H4 (cell line): ENCODE measurements at places on chromosomes 12 and 14. TPM values are rescaled to one million over a fixed set of nuclear protein-coding genes. Genes with fewer than 3 reads are reported as not detected.

DNA sequence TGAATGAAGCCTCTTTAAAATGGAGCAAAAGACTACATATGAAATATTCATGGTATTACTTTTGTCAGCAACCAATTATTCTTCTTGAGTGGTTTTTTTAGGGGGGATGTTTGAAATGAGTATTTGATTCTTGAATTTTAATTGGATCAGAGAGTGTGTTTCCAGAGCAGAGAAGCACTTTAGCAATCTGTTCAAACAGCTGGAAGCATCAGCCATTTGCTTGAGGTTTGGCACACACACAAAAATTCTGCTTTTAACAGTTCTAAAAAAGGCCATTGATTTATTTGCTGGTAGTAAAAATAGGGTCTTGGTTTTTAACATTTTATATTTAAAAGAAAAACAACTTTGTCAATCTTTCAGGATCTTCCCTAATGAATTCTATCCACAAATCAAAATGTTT is 292.7 kb downstream of the LRFN5 start:
- peak; percentile 3 for DNase-seq

- DNase-seq, result no peak
Measured at GRCh38 chr12:45296046-45296586, 80.2 kb downstream of the ANO6 start.

PLEKHH1 gene
- 0.94 and 1.8 TPM in 2 replicates for total RNA-seq

DNA sequence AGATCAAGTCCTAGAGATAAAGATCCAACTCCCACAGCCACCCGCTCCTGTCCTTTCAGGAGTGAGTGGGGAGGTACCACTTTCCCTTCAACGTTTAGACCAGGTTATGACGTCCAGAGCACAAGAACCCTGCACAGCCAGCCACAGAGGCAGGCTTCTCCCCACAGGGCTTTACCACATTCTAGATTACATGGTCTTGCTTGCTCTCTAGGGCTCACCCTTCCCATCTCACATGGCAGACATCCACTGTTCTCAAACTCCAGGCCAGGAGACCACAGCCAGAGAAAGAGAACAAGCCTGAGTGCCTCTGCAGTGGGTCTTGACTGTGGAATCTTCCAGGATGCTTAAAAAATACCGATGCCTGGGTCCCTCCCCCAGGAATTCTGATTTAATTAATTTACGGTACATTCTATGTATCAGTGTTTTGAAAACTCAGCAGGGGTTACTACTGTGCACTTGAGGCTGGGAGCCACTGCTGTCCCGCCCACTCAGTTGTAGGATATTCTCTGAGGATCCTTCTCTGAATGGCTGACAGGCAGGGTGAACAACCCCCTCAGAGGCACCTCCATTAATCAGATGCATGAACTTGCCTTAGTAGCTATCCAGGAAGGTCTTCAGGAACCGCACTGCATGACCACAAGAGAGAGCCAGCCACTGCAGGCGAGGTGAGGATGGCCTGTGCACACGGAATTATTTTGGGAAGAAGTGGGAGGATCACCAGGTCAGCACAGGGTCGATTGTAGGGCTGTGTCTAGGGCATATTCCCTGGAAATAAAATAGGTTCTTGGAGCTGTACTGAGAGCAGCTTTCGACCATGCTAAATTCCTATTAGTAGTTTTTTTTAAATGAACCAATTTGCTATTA is 21.5 kb upstream of the SOCS2 start:
- no peak for DNase-seq

SLC5A8 gene
- total RNA-seq, result not detected in 2 replicates

GAPDH gene
- total RNA-seq, result 9,561 and 11,555 TPM in 2 replicates

- DNase-seq, result peak; percentile 30
Measured at GRCh38 chr14:86334355-86334754, 804.4 kb downstream of the FLRT2 start.

DNA sequence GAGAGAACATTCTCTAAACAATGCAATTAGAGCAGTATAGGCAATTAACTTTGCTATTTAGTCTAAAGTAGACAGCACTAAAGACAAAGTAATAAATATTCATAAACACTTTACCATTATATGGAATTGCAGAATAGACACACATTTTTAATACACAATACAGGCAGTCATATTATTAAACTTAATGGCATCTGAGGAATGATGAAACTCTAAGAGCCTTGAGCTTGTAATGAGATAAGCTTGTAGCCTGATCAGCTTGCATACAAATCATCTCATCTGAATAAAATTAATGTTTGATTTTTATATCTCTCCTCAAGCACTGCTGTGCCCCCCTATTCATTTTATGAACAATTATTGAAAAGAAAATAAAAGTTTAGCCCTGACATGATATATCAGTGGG is 107.6 kb downstream of the MGAT4C start:
- no peak for DNase-seq

DNA sequence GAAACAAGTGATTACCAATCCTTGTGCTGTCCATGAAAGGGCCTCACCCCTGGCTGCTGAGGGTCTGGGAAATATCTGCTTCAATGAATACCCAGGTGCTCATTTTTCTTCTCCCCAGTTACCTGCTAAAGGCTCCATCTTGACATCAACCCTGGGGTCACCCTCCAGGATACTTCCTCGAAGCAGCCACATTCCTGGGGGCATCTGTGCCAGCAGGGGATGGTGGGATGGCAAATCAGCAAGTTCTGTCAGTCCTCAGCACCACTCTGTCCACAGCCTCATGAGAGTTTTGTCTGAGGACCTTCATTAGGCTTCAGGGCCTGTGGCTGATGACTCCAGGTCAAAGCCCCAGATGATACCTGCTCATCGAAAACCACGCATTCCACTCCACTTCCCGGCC is 124.8 kb downstream of the ZFP36L1 start:
- no peak for DNase-seq

DNA sequence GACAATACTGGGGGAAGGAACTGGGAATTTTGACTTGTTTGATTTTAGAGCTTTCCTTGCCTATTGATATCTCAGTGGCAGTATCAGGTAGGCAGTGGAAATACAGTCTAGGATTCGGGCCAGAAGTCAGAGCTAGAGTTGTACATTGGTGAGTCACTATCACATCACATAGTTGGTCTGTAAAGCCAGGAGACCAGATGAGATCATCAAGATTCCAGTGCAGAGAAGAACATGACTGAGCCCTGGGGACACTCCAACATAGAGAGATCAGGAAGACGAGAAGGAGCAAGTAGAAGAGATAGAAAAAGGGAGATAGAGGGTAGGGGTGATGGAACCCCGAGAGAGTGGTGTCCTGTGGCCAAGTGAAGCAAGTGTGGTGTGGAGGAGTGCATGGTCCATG is 46.6 kb upstream of the NR1H4 start:
- peak; percentile 53 for DNase-seq

- no peak for DNase-seq
Measured at GRCh38 chr14:91368776-91369416, 48.7 kb downstream of the CCDC88C start.

DNA sequence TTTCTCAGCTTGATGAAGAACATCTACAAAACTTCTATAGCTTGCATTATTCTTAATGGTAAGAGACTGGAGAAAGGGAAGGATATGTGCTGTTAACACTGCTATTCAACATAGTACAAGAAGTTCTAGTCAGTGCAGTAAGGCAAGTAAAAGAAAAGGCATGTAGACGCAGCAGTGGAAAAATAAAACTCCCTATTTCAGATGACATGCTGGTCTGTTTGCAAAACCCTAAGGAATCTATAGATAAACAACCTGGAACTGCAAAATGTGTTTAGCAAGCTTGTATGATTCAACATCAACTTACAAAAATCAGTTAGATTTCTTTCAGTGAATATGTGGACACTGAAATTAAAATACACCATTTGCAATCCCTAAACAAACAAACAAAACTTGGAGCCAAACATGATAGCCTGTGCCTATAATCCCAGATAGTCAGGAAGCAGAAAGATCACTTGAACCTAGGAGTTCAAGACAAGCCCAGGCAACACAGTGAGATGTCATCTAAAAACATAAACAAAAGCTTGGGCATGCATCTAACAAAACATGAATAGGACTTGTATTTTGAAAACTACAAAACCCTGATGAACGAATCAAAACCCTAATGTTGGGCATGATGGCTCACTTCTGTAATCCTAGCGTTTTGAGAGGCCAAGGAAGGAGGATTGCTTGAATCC is 293.6 kb upstream of the RGS6 start:
- no peak for DNase-seq

DNA sequence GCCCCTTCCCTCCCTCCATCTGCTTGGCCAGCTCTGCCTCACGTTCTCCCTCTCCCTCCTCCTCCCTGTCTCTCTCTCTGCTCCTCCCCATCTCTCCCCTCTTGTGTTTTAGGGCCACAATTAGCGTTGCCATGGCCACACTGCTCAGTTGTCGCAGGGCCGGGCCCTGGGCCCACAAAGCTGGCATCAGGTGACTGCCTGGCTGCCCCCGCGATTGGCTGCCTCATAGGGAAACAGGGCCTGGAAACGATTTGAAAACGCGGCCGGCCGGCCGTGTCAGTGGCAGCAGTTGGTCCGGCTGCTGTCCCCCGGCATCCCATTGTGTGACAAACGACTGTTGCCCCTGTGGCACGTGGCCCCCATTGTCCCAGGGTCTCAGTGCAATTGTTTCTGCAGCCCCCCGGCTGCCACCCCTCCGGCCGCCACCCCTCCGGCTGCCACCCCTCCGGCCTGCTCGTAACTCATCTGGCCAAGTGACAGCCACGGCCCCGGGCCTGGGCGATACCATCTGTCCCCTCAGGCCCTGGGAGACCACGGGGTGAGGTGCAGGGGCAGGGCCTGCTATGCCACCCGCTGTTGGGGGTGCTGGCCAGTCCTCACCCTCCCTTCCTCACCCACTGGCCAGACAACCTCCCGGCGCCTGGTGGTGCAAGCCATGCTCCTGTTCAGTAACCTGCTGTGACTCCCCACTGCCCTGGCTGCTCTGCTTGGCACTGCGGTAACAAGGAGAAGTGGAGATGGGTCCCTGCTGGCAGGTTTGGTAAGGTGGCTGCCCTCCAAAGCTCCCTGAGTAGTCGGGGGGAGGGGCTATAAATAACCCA is 17.4 kb downstream of the FOXN4 start:
- DNase-seq, result no peak

DNA sequence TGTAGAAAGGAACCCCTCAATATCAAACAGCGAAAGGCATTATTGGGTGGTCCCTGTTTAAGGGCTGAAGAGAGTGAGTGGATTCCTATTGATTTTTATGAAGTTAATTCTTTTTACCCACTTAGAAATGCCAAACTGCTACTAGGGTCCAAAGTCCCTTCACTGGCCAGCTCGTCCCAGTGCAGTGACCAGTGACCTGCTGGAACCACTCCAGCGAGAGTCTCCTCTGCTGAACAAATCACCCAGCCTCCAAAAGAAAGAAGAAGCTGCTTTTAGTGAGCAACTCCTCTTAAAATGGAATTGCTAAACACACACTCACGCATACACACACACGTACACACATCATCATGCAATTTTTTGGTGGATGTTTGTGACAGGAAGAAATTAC is 198.2 kb upstream of the PLEKHG7 start:
- no peak for DNase-seq

SAMD15 gene
- total RNA-seq, result 2.1 and 3.6 TPM in 2 replicates

RNASE4 gene
- 14.7 and 22.2 TPM in 2 replicates for total RNA-seq

PRIM1 gene
- total RNA-seq, result 51.1 and 51.7 TPM in 2 replicates

LGR5 gene
- 0.66 and 1.2 TPM in 2 replicates for total RNA-seq

SDR9C7 gene
- total RNA-seq, result 0.14 TPM in 1 of 2 replicates, not detected in the other

DNA sequence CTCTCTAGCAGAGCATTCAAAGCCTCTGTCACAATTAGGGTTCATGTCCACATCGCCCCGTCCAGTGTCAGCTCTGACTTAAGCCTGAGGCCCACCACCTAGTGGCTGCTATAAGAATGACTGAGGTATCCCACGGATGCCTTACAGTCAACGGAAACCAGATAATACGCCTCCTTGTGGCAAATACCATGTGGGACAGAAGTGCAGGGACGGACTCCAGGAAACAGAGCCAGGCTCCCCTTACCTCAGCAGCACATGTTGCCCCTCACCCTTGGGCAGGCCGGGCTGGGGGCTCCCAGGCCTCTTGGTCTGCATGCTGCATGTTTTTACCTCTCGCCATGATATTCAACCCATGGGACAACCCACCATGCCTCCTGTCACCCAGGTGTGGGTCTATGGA is 86.3 kb downstream of the VWF start:
- DNase-seq, result peak; percentile 86

GRCh38 chr12:106109168-106109910 is 29.4 kb downstream of the NUAK1 start:
- DNase-seq, result no peak

NANOG gene
- total RNA-seq, result not detected in 2 replicates

KRT2 gene
- 0.21 and 0.53 TPM in 2 replicates for total RNA-seq

GRCh38 chr12:168763-169525 is 45.0 kb downstream of the SLC6A12 start:
- DNase-seq, result peak; percentile 38

- DNase-seq, result peak; percentile 63
Measured at GRCh38 chr12:5965950-5966383, 20.9 kb upstream of the ANO2 start.

DNA sequence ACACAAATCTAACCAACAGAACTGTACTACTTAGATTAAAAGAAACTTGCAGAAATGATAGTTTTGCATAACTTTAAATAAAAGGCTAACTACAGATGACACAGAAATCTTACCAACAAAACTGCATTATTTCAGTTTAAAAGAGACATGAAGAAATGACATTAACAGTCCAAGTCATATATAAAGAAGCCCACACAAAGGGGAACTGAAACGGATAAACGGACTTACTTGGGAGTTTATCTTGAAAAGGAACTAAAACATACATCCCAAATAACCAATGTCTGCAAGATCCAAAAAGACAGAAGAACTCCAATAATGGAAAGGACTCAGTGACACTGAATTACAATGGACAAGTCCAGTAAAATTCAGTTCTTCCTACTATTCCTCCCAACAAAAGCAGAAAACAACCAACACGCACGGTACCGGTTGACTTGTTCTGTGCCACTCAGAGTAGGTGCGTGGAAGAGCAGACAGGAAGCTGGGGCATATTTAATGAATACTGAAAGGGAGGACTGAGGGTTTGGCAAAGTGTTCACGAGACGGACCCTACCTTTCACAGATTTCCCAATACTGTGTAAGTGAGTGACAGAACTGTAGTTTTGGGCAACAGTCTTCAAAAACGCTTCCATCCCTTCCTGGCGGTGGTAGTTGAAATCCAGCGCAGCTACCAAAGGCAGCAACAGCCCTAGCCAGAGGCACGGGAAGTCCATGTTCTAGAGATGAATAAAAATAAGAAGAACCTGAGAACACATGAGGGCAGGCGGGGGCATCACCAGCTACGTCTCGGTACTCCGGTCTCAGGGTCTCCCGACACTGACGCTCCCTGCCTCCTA is 627 bp downstream of the CPM start:
- DNase-seq, result no peak

GRCh38 chr12:131833896-131834641 is 5.9 kb downstream of the MMP17 start:
- no peak for DNase-seq

RFLNA gene
- total RNA-seq, result not detected in 2 replicates

GRCh38 chr14:32203928-32204357 is 874 bp upstream of the RNU6-8 start:
- DNase-seq, result no peak

LIN52 gene
- 13.0 TPM in 2 replicates for total RNA-seq

- peak; percentile 50 for DNase-seq
Measured at GRCh38 chr12:2283916-2284315, 231.1 kb downstream of the CACNA1C start.

DNA sequence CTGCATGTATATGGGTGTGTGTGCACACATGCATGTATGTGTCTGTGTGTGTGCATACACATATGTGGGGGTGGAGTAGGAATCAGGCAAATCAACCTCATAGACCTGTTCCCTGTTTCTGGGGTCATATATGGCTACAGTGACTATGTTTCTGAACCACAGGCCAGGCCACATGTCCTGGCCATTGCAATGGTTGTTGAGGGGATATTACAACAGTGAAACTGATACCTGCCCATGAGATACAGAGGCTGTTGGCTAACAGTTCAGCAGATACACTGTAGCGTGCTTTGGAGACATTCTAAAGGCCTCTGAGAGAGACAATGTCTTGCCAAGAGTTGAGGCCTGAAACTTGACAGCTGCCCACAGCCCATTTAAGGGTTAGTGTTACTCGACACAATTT is 47.3 kb upstream of the FOS start:
- DNase-seq, result no peak
